WERI-Rb-1 (cell line): ENCODE measurements at places on chromosomes 1 and 21.

DNA sequence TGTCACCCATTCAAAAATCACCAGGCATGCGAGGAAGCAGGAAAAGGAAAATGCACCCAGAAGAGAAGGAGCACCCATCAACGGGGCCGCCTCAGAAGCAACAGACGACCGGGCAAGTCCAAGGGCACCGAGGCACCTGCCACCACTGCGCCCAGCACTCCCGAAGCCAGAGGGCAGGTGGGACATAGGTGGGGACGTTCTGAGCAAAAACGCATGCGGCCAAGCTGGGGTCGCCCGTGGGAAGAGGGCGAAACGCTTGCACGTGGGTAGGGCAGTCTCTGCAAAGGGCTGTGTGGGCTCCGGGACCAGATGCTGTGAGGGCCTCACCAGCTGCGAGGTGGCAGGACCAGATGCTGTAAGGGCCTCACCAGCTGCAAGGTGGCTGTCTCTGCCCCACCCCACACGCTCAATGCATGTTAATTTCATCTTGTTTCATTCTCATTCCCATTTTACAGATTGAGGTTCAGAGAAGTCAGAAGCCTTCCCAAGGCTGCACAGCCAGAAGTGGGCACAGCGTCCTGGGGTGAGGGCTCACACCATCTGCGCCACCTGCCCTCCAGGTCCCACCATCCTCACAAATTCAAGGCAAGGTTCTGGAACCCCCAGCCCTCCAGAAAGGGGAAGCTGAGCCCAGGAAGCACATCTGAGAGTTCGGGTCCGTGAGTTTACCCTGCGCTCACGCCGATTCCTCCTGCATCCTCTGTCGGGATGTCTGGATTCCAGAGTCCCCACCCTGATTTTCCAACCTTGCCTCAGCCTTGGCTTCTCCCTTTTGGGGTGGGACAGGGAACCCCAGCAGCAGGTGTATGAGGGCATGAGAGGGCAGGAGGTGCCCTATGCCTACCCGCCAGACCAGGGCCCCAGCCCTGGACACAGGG is 8.2 kb upstream of the SAMD11 start:
- DNase-seq, result no peak

DNA sequence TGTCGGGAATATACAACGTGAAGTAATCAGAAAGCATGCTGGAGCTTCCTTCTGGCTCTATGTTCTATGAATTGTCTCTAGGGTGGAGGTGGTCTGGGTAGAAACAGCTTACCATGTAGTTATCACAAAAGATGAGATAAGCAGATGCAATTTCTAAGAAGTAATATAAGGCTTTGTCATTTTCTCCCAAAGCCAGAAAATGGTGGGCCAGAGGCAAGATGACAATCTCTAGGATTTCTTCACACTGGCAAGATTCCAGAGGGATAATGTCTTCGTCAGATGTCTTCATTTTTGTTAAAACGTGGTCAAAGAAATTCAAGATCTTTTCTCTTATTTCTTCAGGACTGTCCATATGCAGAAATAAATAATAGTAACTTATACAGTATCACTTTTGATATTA is 77.7 kb downstream of the ADCY10 start:
- DNase-seq, result no peak

DNA sequence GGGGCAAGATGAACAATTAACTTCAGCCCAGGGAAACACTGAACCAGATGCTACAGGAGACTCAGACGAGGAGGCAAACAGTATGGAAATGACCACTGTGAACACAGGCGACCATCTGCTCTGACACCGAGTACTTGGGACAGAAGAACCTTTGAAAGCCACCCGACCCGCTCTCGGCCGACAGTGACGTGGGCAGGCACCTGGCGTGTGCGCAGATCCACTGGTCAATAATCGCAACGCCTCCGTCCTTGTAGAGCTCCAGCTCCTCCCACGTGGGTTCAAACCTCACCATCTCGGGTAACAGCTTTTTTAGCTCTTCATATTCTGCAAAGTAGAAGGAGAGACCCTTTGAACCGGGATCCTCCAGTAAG is 20.3 kb downstream of the POFUT2 start:
- DNase-seq, result peak; percentile 5

GRCh38 chr1:10507111-10507879 is 32.5 kb downstream of the PEX14 start:
- peak; percentile 76 for DNase-seq

DNA sequence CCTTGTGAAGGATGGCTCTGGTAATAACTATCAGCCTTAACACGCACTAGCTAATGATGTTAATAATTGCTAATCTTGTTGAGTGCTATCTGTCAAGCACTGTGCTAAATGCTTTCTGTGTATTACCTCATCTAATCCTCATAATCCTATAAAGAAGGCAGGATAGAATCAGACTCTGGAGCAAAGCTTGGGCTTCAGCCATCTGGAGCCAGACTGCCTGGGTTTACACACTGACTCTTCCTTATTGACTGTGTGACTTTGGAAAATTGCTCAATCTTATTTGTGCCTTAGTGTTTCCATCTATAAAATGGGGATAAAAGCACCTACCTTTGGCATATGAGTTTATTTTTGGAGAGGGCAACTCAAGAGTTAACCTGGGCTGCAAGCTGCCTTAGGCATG is 216.1 kb downstream of the NUF2 start:
- peak; percentile 95 for DNase-seq

DNA sequence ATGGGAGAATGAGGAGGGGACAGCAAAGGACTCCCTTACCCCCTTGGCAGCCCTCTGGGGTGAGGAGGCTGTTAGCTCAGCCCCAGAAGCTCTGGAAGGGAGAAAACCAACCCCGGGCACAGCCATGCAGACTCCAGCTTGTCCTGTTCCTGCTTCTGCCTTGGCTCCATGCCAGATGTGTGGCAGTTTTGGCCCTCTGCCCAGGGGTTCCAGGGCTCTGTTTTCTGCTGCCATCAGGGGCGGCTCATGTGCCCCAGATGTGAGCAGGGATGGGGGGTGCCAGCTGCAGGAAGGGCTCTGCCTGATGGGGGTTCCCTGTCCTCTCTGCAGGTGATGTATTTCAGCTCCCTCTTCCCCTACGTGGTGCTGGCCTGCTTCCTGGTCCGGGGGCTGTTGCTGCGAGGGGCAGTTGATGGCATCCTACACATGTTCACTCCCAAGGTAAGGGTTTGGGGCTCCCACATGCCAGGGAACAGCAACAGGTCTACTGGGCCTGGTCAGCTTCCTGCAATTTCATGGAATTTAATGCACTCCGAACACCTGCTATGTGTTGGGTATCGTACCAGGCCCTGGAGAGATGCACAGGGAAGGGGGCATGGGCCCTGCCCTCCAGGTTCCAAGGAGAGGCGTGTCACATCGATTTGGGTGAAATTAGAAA is 26.1 kb downstream of the SLC6A17 start:
- DNase-seq, result no peak

- DNase-seq, result no peak
Observed at GRCh38 chr1:24118410-24119242, 6.7 kb upstream of the MYOM3 start.

GRCh38 chr1:54397090-54397591 is 9.1 kb downstream of the SSBP3 start:
- no peak for DNase-seq

GRCh38 chr1:54854381-54855020 is 32.5 kb downstream of the DHCR24 start:
- no peak for DNase-seq

DNA sequence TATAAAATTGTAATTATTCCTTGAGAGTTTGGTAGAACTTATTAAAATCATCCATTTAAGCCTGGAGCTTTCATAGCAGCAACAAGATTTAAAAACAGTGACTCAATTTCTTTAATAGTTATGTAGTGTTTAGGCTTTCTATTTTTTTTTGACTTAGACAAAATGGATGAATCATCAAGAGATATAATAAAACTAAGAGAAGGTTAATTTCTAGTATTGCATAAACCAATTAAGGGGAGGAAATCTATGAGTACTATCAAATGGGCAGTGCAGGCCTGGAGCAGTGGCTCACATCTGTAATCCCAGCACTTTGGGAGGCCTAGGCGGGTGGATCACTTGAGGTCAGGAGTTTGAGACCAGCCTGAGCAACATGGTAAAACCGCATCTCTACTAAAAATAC is 416.3 kb upstream of the USP24 start:
- DNase-seq, result no peak

- DNase-seq, result no peak
Observed at GRCh38 chr21:29304597-29304996, 5.9 kb downstream of the BACH1 start.

DNA sequence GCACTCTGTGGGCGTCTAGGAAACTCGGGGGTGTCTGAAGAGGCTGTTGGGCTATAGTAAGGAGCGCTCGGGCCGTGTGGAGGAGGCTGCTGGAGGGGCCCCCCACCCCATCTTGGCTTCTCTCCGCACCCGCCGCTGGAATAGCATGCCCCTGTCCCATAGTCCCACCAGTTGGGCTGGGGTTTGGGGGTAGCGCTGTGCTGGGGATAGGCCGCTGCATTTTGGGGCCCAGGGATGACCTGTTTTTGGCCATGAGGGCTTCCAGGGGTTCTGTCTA is 511 bp downstream of the EFNA3 start:
- DNase-seq, result no peak

DNA sequence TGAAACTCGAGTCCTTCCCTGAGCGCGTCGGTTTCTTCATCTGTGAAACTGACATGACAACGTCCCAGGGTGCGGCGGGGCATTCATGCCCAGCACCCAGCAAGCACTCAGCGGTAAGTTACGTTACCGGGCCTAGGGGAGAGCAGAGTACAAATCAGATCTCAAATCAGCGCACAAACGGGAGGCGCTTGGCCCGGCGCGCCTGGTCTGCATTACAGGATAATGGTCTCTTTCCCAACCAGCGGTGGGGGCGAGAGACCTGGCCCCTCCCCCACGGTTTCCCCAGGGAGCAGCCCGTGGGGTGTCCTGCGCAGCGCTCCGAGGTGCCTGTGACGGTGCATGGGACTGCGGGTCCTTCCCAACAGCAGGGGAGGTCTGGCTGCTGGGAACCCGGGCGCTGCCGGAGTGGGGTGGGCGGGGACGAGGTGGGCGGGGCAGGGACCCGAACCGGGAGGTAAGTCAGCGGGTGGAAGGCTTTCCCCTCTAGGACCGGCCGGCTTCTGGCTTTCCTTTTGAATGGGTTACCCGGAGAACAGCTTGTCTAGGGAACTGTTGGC is 1.0 kb downstream of the TMEM51 start:
- no peak for DNase-seq

DNA sequence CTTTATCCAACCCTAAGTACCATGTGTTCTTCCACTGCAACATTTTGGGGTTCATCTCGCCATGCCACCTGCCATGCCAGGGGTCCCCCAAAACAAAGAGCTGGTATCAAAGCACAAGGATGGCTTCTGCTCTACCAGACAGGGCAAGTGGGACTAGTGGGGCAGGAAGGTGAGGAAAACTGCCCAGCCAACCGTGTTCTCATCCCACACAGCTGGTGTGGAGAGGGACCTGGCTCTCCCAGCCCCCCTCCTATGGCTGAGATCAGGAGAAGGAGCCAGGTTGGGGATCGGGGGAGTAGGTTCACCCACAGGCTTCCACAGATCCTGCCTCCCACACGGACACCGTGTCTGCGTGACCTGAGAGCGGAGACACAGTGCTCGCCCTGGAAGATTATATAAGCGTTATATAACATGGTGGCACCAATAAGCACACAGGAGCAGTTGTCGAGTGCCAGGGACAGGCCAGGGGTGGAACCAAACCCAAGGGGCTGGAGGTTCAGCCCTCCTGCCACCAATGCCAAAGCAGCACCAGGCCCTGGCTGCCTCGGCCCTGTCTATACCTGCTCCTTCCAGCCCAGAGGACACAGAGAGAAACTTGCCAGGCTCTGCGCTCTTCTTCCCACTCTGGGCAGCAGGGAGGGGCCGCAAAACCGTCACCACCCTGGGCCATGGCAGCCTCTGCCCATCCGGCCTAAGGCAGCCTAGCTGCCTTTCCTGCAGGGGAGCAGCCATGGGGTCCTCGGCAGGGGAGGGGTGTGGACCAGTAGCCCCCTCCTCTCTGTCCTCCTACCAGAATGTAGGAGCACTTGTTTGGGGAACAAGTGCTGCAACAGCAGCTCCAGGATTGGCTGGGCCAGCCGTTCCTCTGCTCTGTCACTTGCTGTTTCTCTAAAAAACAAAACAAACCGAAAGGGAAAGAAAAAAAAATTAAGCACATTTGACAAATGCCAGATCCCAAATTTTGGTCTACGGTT is 43.5 kb downstream of the CD34 start:
- DNase-seq, result no peak

DNA sequence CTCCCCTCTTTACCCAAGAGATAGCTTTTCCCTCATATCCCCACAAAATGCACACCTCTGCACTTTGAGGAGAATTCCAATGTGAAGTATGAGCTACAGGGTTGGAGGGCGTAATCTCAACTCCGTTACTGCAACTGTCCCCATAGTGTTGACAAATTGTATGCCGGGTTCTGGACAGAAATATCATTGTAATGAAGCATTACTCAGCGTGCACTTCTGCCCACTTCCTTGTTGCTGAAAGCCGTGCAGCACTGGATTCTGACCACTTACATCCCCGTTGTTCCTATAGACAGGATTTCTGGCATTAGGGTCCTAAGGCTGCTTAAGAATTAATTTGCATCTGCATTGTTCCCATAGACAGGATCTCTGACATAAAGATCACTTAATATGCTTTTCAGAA is 205.6 kb downstream of the RHOU start:
- no peak for DNase-seq

DNA sequence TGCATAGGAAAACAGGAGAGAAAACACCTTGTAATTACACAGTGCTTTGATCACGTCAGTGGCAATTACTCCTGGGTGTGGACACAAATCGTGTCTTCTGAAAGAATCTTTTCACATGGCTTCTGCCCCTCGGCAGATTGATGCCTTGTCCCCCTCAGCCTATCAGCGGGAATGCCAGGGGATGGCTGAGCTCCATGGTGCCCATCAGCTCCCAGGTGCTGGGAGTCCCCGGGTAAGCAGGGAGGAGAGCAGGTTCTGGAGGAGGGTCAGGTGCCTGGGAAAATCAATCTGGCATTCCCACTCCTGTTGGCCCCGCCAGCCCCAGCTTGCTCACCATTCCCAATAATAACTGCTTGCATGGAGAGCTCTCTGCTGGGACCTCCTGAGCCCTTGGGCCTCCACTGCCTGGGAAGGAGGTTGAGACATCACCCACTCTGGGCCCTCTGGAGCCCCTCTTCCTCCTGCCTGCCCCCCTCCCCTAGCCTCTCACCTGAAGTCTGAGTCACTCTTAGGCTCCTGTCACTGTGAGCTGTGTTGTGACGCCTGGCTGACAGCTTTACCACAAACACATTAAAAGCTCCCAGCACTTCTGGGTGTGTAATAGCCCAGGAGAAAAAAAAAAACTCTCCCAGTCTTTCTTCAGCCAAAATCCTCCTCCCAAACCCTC is 4.9 kb downstream of the CAMK2N1 start:
- DNase-seq, result no peak

- peak; percentile 19 for DNase-seq
Observed at GRCh38 chr1:166017395-166017794, 149.4 kb downstream of the FAM78B start.

GRCh38 chr1:93518516-93518915 is 70.6 kb downstream of the FNBP1L start:
- DNase-seq, result no peak

DNA sequence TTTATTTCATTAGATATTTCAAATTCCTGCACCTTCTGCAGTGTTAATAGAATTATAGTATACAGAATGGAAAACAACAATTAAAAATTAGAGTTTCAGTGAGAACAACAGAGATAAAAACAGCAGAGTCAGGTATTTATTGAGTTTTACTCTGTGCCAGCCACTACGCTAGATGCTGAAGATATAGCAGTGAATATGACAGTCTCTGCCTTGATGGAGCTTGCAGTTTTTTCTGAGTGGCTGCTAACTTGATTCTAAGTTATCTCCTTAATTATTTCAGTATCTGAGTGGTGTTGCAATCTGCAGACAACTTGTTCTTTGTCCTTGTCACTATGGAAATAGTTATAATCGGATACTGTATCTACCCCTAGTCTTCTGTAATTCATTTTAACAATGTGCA is 384.3 kb upstream of the ZRANB2 start:
- no peak for DNase-seq
